ENCODE measurements at places on chromosomes 7 and 10. TPM values are rescaled to one million over a fixed set of nuclear protein-coding genes. Genes with fewer than 3 reads are reported as not detected.

The HTR5A gene
- total RNA-seq = not detected

The MEIG1 gene
- not detected for total RNA-seq

The HACD1 gene
- 7.8 TPM for total RNA-seq

The PCDH15 gene
- total RNA-seq = not detected

The TRIL gene
- total RNA-seq = 11.4 TPM

The PRSS1 gene
- total RNA-seq = 0.24 TPM

The HMX2 gene
- total RNA-seq = not detected

Data from epithelial cell of alveolus of lung (primary cell).